Progenitor cell of endocrine pancreas (in vitro differentiated cells): ENCODE measurements at places on chromosomes 6 and 20.

DNA sequence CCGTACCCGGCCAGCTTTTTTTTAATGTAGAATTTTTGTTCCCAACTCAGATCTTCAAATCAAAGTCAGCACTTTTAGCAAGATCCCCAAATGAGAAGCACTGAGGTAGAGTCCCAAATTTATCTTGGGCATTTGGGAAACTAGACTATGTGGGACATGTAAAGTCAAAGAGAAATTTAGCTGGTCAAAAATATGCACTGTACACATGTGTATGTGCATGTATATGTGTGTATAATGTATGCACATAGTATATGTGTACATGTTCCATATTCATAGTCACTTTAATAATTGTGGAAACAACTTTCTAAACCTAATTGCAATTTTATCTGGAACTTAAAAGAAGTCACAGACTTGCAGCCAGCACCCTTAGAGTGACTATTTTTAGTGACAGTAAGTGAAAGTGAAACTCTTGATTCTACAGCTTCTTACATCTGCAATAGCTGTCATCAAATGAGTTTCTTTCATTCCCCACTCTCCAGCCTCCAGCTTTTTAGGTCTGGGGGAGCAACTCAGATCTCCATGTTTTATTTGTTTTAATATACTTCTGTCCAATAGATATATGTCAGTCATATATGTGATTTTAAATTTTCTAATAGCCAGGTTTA, 53.6 kb downstream of the CDC40 start:
- no peak for DNase-seq

DNA sequence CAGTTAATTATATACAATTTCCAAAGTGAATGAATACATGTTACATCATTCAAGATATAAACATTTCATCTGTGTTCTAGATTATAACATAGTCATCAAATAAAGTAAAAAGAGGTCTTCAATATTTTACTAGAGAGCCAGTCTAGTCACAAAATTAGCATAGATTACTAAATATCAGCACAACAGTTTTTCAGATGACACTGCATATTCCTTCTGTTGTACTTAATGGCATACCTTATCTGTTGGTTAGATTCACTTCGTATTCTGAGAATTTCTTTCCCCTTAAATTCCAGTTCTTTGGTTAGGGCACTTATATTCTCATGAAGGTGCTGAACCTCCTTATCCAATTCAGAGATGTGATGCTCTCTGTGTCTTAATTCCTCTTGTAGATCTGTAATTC, 39.8 kb upstream of the MCM9 start:
- no peak for DNase-seq

DNA sequence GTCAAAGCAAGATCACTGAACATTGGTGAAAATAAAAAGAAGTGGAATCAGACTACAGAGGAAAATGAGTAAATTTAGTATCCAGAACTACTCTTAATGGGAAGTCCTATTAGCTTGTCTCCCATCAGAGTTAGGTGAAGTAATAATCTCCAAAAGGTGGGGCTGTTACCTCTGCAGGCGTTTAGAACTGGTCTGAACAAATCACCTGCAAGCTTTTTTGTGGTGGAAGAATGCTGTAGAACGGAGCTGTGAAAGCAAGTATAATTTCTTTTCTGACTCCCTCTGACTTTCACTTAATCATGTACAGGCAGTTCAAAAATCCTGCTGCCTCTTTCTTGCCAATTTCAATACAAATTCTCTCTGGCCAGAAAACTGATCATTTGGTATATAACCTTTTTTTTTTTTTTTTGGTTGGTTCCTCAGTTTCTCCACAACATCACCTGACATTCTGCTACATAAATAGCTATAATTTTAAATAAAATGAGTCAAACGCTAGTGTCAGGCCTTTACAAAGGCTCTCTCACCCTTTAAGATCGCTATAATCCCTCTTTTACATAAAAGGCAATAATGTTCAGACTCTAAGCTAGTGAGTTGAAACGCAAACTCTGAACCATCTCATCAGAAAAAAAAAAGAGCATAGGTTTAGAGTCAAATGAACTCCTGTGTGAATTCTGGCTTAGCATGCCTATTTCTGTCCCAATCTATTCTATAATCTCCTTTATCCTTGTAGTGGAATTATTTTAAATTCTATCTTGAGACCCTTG, 38.8 kb downstream of the CITED2 start:
- DNase-seq, result no peak

DNA sequence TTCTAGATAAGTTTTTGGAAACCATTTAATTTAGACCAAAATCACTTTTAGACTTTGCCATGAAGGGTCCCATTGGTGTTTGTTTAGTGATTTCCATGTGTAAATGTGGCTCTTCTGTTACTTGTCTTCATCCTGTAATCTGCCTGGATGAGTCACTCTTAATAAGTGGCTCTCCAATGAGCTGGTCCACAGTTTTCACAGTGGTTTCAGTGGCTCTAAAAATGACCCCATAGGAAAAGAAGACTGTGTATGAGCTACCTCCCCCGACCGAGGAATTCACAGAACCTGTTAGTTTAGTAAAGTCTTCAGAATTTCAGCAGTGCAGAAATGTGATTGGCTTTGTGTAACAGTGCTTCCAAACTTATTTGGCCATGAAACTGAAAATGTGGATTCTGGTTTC, 492.0 kb upstream of the MARCKS start:
- no peak for DNase-seq

DNA sequence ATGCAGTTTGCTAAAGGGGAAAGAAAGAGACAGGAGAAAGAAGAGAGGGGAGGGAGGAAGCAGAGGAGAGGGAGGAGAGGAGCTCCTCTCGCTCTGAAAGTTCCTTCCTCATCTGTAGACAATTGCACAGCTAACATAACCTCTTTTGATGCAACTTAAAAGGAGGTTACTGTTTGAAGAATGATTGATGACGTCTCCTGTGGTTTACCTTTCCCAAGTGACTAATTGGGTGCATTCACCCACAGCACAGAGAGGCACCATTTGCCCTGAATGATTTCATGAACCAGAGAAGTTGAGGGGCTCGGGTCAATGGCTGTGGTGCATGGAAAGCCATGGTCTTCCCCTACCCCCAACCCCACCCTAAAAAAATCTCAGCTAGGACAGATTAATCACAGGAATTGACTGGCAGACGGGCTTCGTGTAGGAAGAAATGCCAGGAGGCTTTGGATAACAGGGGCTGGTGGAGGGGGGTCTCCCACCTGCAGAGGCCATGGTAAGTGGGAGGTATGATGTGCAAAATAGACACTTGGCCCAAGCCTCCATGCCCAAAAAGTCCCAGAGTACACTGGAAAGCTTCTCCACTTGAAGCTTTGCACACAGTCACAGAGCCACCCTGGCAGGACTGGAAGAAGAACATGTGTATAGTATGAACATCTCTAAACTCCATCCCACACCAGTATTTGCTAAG, 213.7 kb downstream of the ANKRD60 start:
- DNase-seq, result no peak

- DNase-seq, result no peak
These were observed 236.9 kb downstream of the BCAS1 start for GRCh38 chr20:53833333-53834061.

DNA sequence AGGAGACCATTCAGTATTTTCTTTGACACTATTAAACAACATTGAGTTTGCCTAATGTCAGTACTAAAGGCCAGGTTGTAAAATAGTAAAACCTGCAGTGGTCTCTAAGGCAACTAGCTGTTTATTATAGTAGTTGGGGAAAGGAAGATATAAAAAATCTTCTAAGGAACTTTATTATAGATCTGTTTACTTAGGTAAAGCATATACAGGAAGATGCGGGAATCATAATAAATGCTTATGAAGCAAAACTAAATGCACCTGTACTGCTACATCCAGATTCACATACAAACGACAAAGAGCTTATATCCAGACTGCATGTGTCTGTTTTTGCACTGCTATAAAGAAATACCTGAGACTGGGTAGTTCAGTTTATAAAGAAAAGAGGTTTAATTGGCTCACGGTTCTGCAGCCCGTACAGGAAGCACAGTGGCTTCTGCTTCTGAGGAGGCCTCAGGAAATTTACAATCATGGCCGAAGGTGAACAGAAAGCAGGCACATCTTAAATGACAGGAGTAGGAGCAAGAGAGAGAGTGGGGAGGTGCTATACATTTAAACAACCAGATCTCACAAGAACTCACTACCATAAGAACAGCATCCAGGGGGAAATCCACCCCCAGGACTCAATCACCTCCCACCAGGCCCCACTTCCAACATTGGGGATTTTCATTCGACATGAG, 8.7 kb upstream of the TRIM39 start:
- DNase-seq, result no peak

GRCh38 chr6:41325446-41326066, 9.9 kb upstream of the NCR2 start:
- no peak for DNase-seq

GRCh38 chr6:169967687-169968086, 216.3 kb downstream of the ERMARD start:
- DNase-seq, result no peak

DNA sequence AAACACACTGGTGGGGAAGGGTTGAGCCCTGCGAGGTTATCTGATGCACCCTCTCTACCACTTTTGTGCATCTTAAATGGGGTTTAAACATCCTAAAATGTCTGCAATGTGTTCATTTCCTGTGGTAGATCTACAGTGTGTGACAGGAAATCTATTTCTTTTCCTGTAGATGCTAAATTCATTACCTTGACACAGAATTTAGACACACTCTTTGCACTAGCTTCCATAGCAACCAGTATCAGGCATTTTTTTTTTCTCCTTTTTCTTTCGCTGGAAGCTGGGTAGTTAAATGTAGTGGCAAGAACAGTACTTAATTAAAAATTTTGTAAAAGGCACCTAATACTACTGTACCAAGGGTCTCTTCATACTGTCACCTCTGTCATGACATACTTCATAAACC, 141.1 kb downstream of the RFPL4B start:
- no peak for DNase-seq
